ENCODE measurements at places on chromosomes 11 and 22. TPM values are rescaled to one million over a fixed set of nuclear protein-coding genes. Genes with fewer than 3 reads are reported as not detected.

- no peak for DNase-seq
These were observed 16.6 kb downstream of the ASRGL1 start for GRCh38 chr11:62353841-62354240.

DNA sequence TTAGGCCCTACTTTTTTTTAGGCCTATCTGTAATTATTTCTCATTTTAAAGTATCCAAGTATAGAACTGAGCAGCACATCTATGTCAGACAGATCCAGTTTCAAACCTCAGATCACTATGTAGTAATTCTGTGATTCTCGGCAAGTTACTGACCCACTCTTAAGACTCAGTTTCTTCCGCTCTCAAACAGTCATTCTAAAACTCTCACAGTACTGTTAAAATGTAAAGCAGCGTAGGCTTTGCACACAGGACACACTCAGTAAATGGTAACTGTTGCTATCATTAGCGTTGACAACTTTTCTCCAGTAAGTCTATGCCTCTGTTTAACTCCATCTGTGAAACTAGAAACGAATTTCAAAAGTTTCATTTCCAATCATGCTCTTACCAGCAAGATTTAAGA is 277.1 kb downstream of the TTC28 start:
- DNase-seq = no peak

GRCh38 chr11:62241095-62241494 is 944 bp upstream of the SCGB1D2 start:
- no peak for DNase-seq

- DNase-seq = peak; percentile 4
These were observed 7.7 kb downstream of the MUC2 start for GRCh38 chr11:1082346-1082727.

DNA sequence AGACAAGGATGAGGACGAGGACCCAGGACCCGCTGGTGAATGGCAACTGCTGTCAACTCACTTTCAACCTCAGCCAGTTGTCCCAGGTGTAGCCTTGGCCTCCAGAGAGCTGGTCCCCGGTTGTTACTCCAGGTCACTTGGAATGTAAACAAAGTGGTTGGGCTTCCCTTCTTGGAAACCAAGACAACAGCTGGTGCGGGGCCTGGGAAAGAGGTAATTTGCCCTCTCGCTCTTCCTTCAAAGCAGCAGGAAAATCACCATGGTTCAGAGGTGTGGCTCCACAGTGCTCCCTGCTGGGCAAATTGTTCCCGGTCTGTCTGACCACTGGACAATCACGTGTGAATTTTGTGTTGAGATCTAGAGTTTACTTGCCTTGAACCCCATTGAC is 15.0 kb downstream of the SLC1A2 start:
- peak; percentile 52 for DNase-seq

GRCh38 chr11:75420224-75421034 is 12.6 kb downstream of the KLHL35 start:
- peak; percentile 45 for DNase-seq

DNA sequence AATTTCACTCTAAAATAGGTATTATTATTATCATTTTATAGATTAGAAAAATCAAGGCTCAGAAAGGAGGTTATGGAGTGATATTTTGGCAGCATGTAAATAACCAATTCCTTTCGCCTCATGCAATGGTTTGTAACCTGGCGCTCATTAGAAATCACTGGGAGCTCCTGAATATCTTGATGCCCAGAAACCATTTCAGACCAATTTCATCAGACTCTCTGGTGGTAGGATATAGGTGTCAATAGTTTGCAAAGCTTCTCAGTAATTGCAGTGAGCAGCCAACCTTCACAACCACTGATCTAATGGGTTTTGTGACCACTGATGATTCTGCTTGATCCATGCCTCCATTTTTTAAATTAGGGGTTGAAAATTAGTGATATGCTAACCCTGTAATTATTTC is 57.8 kb upstream of the ZC3H12C start:
- DNase-seq = no peak

DNA sequence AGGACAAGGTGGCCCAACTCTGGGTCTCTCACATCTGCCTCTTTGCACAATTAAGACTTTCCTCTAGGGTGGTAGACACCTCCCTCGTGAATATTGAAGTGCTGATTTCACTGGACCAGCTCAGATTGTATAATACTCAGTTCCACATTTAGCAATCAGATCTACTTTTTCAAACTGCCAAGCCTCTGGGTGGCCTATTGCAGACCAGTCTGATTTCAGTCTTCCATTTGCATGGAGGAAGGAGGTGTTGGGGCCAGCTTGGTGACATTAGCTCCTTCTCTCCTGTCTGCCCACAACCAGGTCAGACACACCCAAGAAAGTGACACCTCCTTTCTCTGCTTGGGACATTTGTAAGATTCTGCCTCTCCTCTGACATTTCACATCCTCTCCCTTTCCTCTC is 78.2 kb downstream of the PPFIBP2 start:
- DNase-seq = no peak

- DNase-seq = no peak
These were observed 119.0 kb downstream of the LDLRAD3 start for GRCh38 chr11:36062796-36063365.

DNA sequence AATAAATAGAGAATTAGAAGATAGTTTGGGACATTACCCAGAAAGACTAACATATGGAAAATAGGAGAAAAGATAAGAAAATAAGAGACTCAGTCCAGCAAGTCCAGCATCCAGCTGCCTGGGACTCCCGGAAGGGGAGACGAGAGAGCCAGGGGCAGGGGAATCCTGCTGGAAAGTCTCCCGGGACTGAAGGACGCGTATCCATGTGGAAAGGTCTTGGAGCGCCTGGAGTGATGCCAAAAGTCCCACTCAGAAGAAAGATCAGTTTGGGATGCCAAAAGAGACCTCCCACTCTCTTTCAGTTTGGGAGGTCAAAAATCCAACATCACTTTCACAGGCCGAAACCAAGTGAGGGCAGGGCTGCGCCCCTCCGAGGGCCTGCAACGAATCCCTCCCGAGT is 30.7 kb downstream of the LRFN4 start:
- DNase-seq = no peak

DNA sequence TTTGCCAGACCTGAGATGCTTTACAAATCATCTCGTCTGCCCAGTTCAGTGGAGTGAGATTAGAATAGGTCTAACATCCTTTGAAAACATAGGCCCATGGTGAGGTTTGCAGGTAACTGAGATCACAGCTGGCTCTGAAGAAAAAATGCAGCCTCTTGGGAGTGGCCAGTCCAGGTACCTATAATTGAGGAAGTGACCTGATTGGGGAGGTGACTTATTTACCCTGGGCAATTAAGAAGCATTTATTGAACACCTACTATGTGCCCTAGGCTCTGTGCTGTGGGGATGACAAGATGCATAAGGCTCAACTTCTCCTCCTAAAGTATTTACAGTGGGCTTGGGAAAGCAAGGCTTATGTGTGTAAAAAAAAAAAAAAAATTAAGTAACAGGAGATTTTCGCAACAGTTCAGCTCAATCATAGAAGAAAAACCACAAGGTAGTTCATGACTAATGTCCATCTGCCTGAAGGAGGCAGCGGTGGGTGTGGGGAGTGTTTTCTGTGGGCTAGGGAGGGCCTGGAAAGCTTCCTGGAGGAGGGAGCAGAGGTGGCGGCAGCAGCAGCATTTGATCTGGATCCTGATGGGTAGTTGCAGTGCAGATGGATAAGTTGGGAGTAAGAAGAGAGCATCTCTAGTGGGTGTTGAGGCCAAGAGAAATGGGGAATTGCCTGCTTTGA is 16.1 kb downstream of the MICAL2 start:
- DNase-seq = no peak

GRCh38 chr11:18490736-18491485 is 35.3 kb downstream of the LDHAL6A start:
- peak; percentile 31 for DNase-seq

DNA sequence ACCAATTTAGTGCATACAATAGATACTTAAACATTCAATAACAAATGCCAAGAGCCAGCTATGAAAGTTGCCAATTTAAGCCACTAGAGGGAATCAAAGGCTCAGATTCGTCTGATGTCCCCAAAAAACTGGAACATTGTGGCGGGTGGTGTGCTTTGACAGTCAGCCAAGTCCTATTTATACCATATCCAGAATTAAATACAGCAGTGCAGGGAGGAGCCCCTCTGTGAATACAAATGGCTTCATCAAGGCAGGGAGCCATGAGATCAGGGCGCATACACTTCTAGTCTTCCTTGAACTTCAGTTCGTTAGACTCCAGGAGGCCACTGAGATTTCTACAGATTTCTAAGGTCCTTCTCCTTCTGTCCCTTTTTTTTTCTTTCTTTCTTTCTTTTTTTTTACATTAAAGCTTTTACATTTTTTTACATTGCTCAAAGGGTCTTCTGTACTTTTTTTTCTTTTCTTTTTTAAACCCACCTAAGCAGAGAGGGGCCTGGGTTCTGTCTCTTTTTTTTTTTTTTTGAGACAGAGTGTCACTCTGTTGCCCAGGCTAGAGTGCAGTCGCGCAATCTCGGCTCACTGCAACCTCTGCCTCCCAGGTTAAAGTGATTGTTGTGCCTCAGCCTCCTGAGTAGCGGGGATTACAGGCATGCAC is 41.5 kb upstream of the HSPA8 start:
- peak; percentile 31 for DNase-seq

- DNase-seq = no peak
These were observed 30.0 kb upstream of the ME3 start for GRCh38 chr11:86702220-86702983.

DNA sequence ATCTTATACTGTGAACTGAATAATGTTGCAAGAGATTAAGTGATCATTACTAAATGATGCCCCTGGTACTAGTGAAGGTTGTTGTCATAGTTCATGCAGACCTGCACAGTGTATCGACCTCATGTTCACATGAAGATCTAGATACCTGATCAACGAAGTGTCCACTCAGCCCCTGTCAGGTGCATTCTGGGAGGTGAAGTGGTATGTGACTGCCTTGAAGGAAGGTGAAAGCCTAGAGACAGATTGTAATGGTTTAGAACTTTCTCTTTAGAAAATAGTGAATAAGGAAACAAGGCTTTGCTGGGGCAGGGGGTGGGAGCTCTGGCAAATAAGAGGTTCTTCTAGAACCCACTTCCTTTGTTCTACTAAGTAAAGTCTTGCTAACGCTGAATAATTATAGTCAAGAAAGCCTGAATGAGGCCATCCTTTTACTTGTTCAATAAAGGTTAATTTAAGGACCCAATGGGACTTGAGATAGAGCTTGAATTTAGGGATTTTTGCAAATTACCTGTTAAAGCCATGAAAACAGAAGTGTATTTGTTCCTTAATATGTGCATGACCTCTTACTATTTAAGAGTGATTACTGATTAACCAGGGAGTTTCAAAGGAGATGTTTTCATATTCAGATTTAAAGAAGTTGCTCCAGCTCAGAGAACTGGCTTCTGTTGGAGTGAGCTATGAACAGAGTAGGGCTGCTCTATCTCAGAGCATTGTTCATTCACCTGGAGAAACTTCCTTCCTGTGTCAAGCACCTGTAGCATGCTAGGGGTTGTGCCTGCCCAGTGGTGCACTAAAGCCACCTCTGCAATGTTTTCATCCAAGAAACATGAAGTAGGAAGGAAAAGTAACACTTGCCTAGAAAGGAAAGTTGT is 45.3 kb downstream of the C22orf31 start:
- no peak for DNase-seq

CD59 gene
- total RNA-seq = 585 TPM

MS4A6E gene
- not detected for total RNA-seq

LMO2 gene
- total RNA-seq = 5.8 TPM

MMP10 gene
- 0.47 TPM for total RNA-seq

FREY1 gene
- total RNA-seq = 0.61 TPM

FGF3 gene
- not detected for total RNA-seq

FAM227A gene
- 0.82 TPM for total RNA-seq

Measured in left colon (tissue), 2 donors.